ENCODE measurements at places on chromosomes 3 and 15.

DNA sequence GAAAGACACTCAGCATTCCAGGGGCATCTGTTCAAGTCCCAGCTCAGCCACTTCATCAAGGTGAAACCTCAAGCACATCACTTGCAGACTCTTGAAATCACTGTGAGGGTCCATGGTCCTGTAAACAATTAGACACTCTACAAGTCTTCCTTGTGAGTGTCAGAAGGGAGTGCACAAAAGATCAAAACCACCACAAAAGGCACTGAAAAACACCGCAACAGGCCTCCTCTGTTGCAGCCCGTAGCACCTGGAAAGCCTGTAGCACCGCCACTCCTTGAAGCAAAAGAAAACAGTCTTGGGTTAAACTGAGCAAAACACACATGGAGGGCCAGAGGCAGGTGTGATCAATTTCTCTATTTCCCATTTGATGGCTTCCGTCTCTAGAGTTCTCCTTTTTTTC is 63.8 kb upstream of the SNRK start:
- DNase-seq, result no peak

DNA sequence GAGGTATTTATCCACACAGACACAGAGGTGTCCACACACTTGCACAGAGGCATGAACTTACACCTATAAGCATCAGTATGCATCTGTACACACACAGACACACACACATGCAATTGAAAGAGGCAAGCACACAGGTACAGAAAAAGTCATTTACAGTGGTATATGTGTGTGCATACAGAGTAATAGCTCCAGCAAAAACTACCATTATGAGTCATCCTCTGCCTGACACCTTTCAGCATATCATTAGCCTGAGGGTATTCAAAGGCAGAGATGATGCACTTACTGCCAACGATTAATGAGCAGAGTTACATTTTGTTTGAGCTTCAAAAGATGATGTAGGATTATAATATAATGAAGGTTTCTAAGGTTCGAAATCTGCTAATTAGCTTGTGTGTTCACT is 100.3 kb upstream of the TPRG1 start:
- DNase-seq, result no peak

- DNase-seq, result no peak
Measured at GRCh38 chr3:145145461-145145860, 1015.5 kb downstream of the PLOD2 start.

- DNase-seq, result no peak
Measured at GRCh38 chr3:156769721-156770654, 56.2 kb upstream of the LEKR1 start.

DNA sequence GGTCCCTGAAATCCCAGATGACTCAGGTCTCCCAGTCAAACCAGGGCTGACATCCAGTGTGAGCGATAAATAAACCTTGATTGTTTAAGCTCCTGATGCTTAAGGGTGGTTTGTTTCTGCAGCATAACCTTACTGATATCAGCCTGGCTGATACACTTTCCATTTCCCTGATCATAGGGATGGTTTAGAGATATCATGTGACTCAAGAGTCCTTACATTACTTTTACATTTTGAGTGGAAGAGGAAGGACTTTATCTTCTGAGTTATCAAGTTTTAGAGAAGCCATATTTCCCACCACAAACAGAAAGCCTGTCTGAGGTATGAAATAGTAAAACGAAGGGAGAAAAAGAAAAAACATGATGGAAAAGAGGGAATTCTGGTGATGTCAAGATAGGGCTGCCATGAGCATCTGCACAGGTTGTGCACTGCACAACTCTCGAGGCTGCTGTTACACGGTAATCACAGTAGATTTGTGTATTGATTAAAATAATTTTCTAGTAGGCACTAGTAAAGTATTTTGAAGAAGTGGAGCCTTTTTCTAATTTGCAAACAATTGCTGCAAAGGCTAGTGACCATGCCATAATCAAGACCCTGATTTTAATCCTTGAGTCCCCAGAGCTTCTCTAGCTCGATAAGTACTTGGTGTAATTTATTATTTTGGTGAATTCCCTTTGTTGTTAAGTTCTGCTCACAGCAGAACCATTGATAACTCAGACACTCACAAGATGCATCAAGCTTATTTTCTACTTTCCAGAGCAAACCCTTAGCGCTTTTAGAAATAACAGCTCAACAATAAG is 34.1 kb upstream of the FBLN2 start:
- DNase-seq, result no peak

- DNase-seq, result peak; percentile 32
Measured at GRCh38 chr15:45522328-45523165, at the start of gene SLC30A4. TSS of gene SLC30A4 (minus strand) at chr15:45522755. CDS start at chr15:45522354, 401 bp downstream.

GRCh38 chr3:194058189-194058571 is 77.8 kb upstream of the HES1 start:
- no peak for DNase-seq

GRCh38 chr3:141397996-141398395 is 29.7 kb downstream of the ZBTB38 start:
- DNase-seq, result no peak

- no peak for DNase-seq
Measured at GRCh38 chr15:99976000-99976399, 242.8 kb upstream of the LYSMD4 start.

GRCh38 chr15:69400850-69401249 is 13.3 kb upstream of the KIF23 start:
- DNase-seq, result no peak

DNA sequence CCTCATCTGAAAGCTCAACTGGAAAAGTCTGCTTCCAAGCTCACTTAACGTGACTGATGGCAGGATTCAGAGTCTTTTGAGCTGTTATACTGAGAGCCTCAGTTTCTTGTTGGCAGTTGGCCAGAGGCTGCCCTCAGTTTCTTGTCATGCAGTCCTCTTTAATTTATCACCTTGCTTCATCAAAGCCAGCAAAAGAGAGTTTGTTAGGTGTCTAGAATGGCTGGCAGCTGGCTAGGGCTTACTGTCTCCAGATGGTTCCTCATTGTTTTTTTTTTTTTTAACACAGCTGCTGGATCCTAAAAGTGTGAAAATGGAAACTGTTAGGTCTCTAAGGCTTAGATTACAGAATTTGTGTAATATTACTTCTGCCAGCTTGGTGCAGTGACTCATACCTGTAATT is 310.6 kb downstream of the PDCD6IP start:
- DNase-seq, result no peak

DNA sequence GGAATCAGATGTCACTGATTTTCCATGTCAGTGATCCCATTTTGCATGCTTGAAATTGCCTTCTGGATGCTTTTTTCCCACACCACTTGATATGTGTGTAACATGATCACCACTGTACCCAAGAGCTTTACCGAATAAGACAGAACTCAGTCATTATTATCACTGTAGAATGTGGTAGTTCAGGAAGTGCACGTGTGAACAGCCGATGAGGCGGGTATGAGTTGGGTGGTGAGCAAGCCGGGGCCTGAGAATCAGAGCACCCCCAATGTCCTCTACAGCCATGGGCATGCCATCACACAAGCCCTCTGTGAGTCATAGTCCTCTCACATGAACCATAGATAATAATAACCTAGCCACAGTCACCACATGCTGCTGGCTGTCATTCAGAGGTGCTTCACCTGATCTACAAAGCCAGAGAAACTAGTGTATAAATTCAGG is 470.8 kb downstream of the SOX2 start:
- no peak for DNase-seq

Measured in stimulated activated CD8-positive, alpha-beta memory T cell treated with anti-CD3 and anti-CD28 coated beads, Interleukin-4, amount 100 ng/mL, for 4 hours (primary cell).